Upper lobe of left lung (tissue), 6 donors: ENCODE measurements at places on chromosomes 16 and 17.
A peak's percentile ranks its signal among the peaks of the same experiment; 100 is the strongest.

DNA sequence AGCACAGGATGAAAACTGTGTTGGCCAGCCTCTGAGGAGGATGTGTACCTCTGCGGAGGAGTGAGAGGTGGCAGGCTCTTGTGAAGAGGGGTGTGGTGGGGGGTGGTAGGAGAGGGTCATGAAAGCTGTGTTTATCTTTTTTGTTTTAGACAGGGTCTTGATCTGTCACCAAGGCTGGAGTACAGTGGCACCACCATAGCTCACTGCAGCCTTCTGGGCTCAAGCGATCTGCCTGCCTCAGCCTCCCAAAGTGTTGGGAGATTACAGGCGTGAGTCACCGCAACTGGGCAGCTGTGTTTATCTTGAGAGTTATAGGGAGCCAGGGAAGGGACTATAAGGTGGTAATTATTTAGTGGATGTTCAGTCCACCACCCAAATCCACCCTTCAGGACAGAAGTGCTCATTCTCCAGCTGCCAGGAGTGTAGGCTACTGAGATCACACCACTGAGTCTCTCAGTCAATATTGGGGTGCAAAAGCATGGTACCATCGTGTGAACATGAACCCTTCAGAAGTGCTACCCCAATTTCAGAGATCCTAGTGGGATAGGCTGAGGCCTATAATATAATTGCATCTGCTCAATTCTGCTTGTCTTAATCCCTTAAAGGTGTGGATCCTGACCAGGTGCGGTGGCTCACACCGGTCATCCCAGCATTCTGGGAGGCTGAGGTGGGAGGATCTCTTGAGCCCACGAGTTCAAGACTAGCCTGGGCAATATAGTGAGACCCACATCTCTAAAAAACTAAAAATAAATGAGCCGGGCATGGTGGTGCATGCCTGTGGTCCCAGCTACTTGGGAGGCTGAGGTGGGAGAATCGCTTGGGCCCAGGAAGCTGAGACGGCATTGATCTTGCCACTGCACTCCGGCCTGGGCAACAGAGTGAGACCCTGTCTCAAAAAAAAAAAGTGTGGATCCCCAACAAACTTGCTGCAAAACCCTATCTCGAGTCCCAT, 788 bp upstream of the EXOC3L1 start:
- no peak for DNase-seq

GRCh38 chr17:43979011-43979410, 25.3 kb upstream of the PYY start:
- DNase-seq = no peak

- no peak for DNase-seq
These were observed 19.2 kb upstream of the EMP2 start for GRCh38 chr16:10599626-10600025.

GRCh38 chr17:58706351-58707140, 14.1 kb downstream of the RAD51C start:
- DNase-seq = no peak

- no peak for DNase-seq
These were observed 13.0 kb downstream of the ARL4D start for GRCh38 chr17:43411749-43412148.

- DNase-seq = no peak
These were observed 85.8 kb downstream of the HIC1 start for GRCh38 chr17:2140683-2141082.

- peak; percentile 86 for DNase-seq
These were observed 45.8 kb upstream of the SLC38A10 start for GRCh38 chr17:81340607-81341515.

- no peak for DNase-seq
These were observed 36.0 kb downstream of the PIMREG start for GRCh38 chr17:6480303-6480675.

- DNase-seq = no peak
These were observed 14.8 kb downstream of the DNAI2 start for GRCh38 chr17:74288785-74289184.

- DNase-seq = no peak
These were observed 20.0 kb upstream of the LASP1NB start for GRCh38 chr17:38905375-38905774.

GRCh38 chr17:1937461-1937860, 87.7 kb downstream of the RTN4RL1 start:
- DNase-seq = no peak

GRCh38 chr17:58601976-58602375, 87.5 kb upstream of the MTMR4 start:
- DNase-seq = no peak

- DNase-seq = no peak
These were observed 62.0 kb upstream of the CRHR1 start for GRCh38 chr17:45722161-45722560.

- DNase-seq = no peak
These were observed 104.2 kb upstream of the CDH11 start for GRCh38 chr16:65226077-65226476.

DNA sequence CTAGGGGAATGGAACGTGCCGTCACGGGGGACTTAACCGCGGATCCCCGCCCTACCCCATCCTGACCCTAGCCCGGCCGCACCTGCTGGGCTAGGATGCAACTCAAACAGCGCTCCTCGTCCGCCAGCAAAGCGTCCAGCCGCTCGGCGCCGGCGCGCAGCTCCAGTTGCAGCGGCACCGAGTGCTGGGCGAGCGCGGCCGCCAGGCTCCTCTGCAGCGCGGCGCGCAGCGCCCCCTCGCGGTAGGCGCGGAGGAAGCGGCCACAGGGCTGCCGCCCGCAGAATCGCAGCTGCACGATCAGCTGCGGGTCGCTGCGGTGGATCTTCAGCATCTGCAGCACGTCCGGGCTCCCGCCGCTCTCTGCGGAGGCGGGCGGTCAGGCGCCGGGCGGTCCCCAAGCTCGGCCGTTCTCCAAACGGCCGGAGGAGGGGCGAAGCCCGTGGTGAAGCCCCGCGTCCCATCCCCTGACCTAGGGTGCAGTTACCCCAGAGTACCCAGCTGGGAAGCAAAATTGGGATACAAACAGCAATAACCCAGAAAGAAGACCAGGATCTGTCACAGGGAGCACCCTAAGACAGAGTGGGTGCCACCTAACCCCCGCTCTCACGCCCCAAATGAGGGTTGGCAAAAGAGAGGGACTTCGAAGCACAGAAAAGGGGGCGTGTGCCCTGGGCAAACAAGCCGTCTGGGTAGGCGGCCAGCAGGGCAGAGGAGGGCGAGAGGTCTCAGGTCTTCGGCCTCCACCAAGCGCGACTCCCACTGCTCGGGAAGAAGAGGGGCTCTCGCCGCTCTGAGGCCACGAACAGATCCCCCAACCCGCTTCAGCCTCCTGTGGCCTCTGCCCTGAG, 4.2 kb downstream of the TRADD start:
- DNase-seq = peak; percentile 79

- no peak for DNase-seq
These were observed 662.5 kb upstream of the SALL1 start for GRCh38 chr16:51813609-51814008.

GRCh38 chr16:55301385-55302008, 22.5 kb upstream of the IRX6 start:
- no peak for DNase-seq

GRCh38 chr17:78610951-78611511, 33.8 kb upstream of the DNAH17 start:
- no peak for DNase-seq

GRCh38 chr17:33012522-33013033, 20.9 kb downstream of the SPACA3 start:
- no peak for DNase-seq

DNA sequence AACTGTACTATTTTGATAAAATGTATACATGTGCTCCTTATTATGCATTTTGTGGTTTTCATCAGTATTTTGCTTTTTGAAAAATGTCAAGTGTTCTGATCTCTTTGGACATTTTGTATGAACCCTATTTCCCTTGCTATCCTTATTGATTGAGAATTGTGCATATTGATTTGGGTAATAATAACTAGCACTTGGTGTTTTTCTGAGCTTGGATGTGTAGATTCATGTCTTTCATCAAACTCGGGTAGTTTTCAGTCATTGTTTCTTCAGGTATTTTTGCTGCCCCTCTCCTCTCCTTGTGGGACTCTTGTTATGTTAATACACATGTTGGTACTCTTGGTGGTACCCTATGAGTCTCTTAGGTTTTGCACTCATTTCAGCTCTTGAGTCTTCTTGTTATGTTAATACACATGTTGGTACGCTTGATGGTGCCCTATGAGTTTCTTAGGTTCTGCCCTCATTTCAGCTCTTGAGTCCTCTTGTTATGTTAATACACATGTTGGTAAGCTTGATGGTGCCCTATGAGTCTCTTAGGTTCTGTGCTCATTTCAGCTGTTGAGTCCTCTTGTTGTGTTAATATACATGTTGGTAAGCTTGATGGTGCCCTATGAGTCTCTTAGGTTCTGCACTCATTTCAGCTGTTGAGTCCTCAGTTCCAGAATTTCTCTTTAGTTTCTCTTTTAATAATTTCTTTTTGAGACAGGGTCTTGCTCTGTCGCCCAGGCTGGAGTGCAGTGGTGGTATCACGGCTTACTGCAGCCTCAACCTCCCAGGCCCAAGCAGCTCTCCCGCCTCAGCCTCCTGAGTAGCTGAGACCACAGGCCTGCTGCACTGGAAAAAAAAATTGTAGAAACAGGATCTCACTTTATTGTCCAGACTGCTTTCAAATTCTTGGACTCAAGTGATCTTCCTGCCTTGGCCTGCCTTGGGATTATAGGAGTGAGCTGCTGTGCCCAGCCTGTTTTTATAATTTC, 19.3 kb downstream of the ZNF750 start:
- no peak for DNase-seq

- DNase-seq = no peak
These were observed 23.6 kb downstream of the CIBAR2 start for GRCh38 chr16:85088570-85089199.

DNA sequence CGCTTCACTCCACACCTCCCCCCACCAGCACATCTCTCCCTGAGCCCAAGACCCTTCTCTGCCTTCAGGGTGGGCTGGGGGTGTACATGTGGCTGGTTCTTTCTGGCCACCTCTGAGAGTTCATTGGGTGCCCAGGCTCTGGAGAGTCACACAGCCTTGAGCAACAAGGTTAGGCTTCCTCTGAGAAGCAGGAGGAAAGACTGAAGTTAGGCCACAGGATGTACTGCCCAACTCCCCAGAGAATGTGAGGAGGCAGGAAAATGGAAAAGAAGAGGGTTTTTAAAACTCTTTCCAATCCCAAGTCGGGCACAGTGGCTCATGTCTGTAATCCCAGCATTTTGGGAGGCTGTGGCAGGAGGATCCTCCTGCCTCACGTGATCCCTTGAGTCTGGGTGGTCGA, 7.3 kb downstream of the PCGF2 start:
- no peak for DNase-seq

DNA sequence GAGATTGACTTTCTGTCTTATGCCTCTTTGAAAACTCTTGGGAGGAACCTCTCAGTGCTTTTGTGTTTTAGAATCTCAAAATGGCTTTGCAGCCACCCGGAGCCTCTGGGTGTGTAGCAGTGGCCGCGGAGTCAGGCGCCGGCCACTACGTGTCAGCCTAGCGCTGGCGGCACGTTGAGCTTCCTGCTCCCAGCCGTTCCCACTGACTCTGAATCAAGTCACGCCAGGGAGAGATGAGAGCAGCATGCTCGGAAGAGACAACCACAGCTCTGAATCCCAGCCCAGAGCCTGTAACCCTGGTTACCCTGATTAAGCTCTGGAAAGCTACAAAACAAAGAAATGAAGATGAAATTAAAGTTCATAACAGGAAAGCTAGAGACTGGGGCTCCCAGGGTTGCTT, 97.4 kb upstream of the CACNG5 start:
- DNase-seq = no peak

- no peak for DNase-seq
These were observed 153.5 kb upstream of the CDC42EP4 start for GRCh38 chr17:73465130-73465952.

DNA sequence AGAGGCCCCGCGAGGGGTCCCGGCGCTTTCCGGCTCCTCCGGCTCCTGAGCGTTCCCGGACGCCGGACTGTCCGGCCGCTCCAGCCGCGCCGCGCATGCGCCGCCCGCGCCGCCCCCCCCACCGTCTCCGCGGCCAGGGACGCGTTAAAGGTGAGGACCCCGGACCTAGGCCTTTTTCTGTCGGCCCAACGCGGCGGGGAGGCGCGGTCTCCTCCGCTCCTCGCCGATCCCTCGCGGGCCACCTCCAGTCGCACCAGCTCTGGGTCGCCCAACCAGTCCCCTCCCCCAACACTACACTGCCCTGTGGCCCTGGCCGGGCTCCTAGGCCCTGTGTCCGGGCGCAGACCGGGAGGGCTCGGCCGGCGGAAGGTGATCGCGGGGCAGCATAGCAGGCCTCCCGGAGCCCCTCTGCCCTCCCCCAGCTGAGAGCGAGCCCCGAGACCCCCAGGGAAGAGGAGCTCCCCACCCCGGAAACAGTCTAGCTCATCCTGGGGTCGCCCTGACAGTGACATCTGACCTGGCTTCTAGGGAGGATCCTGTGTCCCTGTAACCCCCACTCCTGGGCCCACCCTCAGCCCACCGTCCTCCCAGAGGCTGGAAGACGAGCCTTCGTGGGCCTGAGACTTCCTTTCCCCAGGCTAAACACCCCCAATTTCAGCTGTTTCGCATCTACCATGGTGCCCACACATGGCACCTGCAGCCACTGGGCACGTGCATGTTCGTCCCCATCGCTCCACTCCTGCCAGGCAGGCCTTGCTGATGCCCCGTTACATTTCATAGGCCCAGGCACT, 14.7 kb upstream of the BCAR1 start:
- DNase-seq = peak; percentile 96

DNA sequence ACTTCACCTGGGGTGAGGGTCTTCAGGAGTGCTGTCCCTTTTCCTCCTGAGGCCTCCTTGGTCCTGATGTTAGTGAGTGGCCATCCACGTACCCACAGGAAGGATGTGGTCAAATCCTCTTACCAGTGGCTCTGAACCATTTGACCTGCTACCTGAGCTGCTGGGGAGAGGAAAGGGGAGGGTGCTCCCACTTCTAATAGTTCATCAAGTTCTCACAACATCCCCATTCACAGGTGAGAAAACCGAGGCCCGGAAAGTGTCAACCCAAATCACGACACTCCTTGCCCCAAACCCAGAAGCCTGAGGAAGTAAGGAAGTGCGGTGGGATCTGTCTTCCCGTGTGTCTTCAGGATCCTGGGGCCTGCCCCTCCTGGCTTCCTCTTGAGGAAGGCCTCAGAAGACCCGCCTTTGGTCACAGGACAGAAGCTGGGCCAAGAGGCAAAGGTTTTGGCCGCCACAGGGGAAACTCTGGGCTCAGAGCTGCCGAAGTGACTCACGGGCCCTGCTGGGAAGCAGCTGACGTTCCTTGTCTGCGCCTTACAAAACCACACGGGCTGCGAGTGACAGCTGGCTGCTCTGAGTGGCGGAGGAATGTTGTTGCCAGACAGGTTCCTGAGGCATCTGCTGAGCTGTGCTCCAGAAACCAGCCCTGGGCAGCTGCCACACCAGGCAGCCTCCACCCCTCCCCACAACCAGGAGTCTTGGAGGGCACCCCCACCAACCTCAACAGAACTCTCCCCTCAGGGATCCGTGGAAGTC, 13.9 kb upstream of the KIFC3 start:
- DNase-seq = peak; percentile 67

GRCh38 chr17:4199818-4200402, 56.9 kb downstream of the CYB5D2 start:
- no peak for DNase-seq

DNA sequence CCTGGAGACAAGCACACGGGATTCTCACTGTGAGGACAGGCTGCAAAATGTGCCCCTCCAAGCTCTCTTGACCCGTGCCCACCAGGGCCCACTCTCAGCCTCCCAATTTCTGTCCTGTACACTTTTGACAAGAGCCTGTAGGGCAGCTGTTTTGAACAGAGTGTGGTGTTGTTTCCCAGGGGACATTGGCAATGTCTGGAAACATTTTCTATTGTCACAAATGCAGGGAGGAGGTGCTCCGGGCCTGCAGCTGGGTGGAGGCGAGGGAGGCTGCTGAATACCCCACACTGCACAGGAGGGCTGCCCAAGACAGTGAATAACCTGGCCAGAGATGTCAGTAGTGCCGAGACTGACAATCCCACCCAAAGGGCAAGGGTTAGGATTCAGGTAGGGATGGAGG, 10.5 kb downstream of the CEP295NL start:
- no peak for DNase-seq
